ENCODE measurements at places on chromosomes 1 and 21.

- DNase-seq = no peak
Observed at GRCh38 chr1:235749755-235750300, 100.2 kb upstream of the GNG4 start.

- no peak for DNase-seq
Observed at GRCh38 chr1:181513786-181514297, 30.5 kb downstream of the CACNA1E start.

GRCh38 chr1:91711504-91712247 lies 174.3 kb downstream of the TGFBR3 start:
- DNase-seq = no peak

- no peak for DNase-seq
Observed at GRCh38 chr1:219813294-219813693, 115.1 kb downstream of the SLC30A10 start.

GRCh38 chr21:36704958-36705678 lies 6.2 kb downstream of the SIM2 start:
- no peak for DNase-seq

GRCh38 chr1:228554107-228554506 lies 66.9 kb downstream of the RNF187 start:
- no peak for DNase-seq

DNA sequence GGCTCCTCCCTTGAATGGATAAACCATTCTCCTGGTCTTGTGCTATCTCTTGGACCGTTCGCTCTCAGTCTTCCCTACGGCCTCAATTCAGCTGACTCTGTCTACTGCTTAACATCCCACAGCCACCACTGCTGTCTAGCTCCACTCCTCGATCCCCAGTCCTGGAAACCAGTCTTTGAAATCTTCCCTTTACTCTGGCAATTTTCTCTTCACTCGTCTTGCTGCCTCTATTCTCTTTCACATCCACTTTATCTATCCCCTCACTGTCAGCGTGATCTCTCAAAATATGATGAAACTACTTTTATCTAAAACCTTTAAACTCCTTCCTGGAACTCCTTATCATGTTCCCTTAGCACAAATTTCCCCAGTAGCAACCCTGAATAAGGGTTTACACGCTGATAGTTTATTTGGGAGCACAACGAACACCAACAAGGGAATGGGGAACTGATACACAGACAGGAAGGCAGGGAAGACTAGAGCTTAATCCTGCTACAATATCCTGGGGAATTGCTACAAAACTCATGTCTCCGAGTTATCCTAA lies 131.6 kb upstream of the SAMSN1 start:
- no peak for DNase-seq

GRCh38 chr1:232673256-232673655 lies 43.3 kb upstream of the SIPA1L2 start:
- DNase-seq = no peak

DNA sequence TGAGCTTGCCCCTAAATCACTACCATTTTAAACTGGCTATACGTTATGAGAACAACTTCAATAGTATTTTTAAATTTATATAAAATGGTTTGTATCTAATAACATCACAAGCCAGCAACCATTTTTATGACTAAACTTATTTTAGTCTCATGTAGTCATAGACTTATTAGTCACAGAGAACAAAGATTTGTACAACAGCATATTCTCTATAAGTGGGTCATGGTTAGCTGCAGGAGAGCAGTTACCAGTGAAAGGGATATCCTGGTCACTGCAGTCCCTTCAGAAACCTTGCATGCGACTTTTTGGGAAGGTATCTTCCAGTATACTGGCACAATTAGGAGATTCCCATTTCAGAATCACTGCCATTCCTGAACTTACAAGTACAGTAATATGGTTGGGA lies 90.0 kb downstream of the HFM1 start:
- DNase-seq = no peak

GRCh38 chr1:200258447-200259375 lies 151.1 kb downstream of the ZNF281 start:
- DNase-seq = peak; percentile 66

DNA sequence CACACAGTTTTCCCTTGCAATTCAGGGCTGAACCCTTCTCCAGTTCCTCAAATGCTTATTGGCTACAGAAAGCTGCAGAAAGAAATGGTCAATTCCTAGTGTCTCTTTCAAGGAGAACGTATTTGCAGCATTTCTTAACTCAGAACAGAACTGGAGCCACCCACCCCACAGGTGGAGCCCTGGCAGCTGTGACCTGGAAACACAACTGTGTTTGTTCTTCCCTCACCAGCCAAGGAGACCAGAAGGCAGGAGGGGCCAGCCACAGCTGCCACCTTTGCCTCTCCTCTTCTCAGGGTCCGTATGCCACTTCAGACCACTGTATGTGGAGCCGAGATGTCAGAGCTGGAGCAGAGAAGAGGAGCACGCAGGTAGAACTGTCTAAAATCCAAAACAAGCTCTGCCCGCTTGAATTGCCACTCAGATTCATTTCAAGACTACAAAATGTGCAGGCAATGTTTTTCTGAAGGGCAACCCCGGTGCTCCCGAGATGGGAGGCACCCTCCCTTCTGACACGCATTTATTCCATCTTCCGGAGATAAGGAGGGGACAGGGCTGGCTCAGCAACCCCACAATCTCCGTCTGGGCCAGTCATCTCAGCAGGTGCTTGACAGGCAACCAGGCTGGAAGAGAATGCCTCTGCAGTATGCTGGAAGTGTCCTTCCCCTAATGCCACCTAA lies 16.7 kb downstream of the CD247 start:
- peak; percentile 21 for DNase-seq

DNA sequence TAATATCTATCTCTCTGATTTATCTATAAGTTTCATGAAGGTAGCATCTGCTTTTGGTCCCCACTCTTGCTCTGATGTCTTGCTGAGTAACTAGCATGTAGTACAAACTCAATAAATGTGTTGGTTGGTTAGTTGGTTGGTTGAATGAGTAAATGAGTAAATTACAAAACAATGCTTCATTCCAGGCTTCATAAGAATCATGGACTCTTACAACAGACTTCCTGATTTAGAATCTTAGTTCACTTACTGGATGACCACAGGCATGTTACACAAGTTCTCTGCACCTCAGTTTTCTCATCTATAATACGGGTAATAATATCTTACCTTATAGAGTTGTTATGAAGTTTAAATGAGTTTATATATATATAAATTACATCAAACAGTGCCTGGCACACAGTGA lies 98.6 kb downstream of the ZNF281 start:
- DNase-seq = no peak

DNA sequence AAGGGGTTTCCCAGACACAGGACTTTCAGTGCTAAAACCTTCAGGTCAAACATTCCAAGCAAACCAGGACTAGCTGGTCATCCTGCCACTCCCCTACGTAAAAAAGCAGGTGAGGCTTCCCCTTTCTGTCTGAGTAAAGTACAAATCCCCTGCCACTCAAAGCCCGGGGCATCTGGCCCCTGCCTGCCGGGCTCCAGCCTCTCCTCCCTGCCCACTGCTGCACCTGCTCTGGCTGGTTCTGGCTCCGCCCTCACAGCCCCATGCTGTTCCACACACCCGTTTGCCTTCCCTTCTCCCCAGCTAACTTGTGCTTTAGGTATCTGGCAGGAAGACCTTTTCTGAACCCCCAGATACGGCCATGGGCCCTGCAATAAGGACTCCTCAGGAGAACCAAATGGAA lies 23.3 kb upstream of the S100A7 start:
- peak; percentile 83 for DNase-seq

- no peak for DNase-seq
Observed at GRCh38 chr1:234938135-234938534, 190.5 kb downstream of the TOMM20 start.

DNA sequence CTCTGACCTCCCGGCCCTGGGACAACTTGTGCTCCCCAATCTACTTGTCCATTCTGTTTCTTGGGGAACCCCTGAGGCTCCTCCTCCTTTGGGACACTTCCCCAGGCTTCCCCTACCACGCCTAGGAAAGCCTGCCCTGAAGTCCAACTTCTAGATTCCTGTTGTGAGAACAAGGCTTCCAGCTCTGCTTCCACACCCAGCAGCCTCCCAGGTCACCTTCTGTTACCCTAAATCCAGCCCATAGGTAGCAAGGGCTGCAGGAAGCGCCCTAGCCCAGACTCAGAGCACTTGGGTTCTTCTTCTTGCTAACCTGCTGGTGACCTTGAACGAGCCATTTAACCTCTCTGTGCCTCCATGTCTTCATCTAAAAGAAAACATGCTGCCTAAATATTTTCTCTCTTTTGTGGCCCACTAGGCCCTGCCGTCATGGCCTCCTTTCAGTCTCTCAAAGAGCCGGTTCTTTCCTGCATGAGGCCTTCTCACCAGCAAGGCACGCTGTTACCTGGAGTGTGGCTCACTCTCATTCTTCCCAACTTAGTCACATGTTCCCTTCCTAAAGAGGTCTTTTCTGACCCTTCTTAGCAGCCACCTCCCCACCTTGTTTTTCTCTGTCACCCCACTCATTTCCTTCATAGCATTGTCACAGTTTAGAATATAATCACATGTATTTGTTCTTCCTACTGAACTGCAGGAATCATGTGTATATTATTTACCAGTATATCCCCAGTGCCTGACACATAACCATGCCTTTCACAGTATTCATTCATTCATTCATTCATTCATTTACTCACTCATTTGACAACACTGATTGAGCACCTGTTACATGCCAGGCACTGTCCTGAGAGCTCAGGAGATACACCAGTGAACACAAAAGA lies 1.4 kb downstream of the CAPN2 start:
- DNase-seq = peak; percentile 41

DNA sequence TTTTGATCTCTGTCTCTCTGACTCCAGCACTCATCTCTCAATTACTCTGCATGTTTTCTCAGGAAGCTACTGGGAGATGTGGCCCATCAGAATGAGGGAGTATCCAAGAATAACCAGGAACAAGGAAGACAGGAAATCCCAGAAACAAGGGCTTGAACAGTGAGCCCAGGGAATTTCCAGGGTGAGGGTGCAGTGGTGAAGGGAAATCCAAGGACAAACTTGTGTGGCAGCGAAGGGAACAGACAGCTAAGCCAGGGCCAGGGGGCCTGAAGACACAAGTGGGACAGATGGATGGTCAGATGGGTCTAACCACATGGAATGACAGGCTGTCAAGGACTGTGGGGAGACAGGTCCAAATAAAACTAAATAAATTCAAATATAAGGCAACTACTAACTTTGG lies 121.8 kb upstream of the ERRFI1 start:
- DNase-seq = no peak

DNA sequence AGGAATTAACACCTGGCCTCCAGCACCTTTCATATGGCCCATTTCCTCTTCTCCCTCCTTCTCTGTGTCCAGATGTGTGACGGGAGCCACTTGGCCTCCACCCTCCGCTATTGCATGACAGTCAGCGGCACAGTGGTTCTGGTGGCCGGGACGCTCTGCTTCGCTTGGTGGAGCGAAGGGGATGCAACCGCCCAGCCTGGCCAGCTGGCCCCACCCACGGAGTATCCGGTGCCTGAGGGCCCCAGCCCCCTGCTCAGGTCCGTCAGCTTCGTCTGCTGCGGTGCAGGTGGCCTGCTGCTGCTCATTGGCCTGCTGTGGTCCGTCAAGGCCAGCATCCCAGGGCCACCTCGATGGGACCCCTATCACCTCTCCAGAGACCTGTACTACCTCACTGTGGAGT lies 5.6 kb downstream of the TMEM61 start:
- DNase-seq = no peak

- DNase-seq = peak; percentile 89
Observed at GRCh38 chr1:102970496-102971078, 137.7 kb downstream of the COL11A1 start.

DNA sequence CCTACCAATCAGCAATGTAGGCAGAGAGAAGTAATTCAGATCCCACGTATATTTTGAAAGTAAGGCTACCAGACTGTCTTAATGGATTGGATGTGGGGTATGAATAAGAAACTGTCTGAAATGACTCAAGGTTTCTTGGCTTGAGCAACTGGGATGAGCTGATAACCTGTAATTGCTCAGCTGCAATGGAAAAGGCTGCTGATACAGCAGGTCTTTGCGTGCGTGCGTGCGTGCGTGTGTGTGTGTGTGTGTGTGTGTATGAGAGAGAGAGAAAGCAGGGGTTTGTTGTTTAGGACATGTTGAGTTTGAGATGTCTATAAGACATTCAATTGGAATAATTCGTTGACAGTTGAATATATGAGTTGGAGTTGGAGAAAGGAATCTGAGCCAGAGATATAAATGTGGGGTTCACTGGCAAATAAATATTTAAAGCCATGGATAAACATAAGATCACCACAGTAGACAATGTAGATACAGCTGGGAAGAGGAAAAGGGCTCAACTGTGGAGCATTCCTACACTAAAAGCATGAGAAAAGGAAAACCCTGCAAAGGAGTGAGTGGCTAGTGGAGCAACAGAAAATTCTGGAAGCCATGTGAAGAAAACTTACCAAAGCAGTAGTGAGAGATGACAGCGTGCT lies 72.9 kb downstream of the UCHL5 start:
- no peak for DNase-seq

GRCh38 chr1:51792864-51793263 lies 85.7 kb downstream of the NRDC start:
- DNase-seq = no peak

GRCh38 chr21:46456750-46457149 lies 1.9 kb upstream of the DIP2A start:
- DNase-seq = no peak

- no peak for DNase-seq
Observed at GRCh38 chr1:115324649-115325420, 13.2 kb downstream of the NGF start.

DNA sequence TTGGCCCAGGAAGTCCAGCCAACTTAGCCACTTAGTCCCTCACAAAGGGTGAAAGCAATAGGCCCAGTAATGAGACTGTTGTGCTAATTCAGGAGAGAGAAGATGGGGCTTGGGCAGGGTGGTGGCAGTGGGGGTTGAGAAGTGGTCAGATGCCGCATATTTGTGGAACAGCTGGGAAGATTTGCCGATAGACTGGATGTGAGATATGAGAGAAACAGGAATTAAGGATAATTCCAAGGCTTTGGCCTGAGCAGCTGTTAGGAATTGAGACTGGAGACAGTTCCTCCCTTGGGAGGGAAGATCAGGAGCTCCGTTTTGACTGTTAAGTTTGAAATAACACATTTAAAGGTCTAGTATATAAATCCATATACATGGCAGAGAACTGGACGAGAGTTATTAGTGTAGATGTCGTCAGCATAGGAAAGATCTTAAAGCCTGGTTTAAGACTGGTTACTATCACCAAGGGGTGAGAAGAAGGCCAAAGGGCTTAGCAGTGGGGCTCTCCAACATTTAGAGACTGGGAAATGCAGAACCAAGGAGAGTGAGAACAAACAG lies 323.7 kb upstream of the FAM78B start:
- DNase-seq = no peak

Data from NCI-H82 (cell line).